Naive thymus-derived CD8-positive, alpha-beta T cell (primary cell): ENCODE measurements at places on chromosomes 1 and 21.

DNA sequence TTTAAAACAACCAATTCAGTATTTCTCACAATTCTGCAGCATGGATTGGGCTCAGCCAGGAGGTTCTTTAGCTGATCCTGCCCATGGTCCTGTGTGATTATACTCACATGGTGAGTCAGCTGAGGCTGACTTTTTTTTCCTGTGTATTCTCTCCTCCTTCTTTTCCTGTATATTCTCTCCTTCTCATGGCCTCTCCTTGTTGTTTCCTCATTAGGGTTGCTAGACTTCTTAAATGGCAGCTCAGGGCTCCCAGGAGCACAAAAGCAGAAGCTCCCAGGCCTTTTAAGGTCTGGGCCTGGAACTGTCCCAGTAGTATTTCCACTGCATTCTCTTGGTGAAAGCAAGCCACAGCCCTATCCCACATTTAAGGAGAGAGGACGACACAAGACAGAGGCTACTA lies 26.8 kb downstream of the VANGL1 start:
- peaks cover 2% of the 10 kb centered on the region for H3K36me3 ChIP-seq
- H3K27me3 ChIP-seq, result no peaks in the 10 kb centered on the region
- no peak overlapping the region for H3K4me3 ChIP-seq
- no peak overlapping the region for H3K27ac ChIP-seq
- no peaks in the 10 kb centered on the region for H3K4me1 ChIP-seq

- no peak for DNase-seq
- no peak overlapping the region for H3K27ac ChIP-seq
- no peaks in the 10 kb centered on the region for H3K36me3 ChIP-seq
- H3K4me3 ChIP-seq, result peak overlapping the region; percentile 16
Measured at GRCh38 chr1:169529068-169529642, 43.4 kb upstream of the SLC19A2 start.

GRCh38 chr1:224542783-224543440 lies 73.2 kb upstream of the CNIH3 start:
- DNase-seq, result no peak
- H3K27me3 ChIP-seq, result peaks cover 16% of the 10 kb centered on the region
- no peak overlapping the region for H3K4me3 ChIP-seq
- H3K36me3 ChIP-seq, result no peaks in the 10 kb centered on the region

- no peak overlapping the region for H3K27ac ChIP-seq
- no peak for DNase-seq
- no peak overlapping the region for H3K4me3 ChIP-seq
- no peaks in the 10 kb centered on the region for H3K27me3 ChIP-seq
Measured at GRCh38 chr1:41768583-41768982, 150.1 kb downstream of the HIVEP3 start.

- no peaks in the 10 kb centered on the region for H3K4me1 ChIP-seq
- no peak overlapping the region for H3K27ac ChIP-seq
- no peaks in the 10 kb centered on the region for H3K27me3 ChIP-seq
- no peak overlapping the region for H3K4me3 ChIP-seq
- no peaks in the 10 kb centered on the region for H3K36me3 ChIP-seq
Measured at GRCh38 chr1:9604836-9605235, 16.1 kb downstream of the TMEM201 start.

- no peak overlapping the region for H3K4me3 ChIP-seq
- H3K27me3 ChIP-seq, result no peaks in the 10 kb centered on the region
- no peak for DNase-seq
Measured at GRCh38 chr21:32426066-32426465, 13.6 kb downstream of the EVA1C start.

- no peaks in the 10 kb centered on the region for H3K4me1 ChIP-seq
- no peak overlapping the region for H3K4me3 ChIP-seq
- no peak for DNase-seq
- H3K36me3 ChIP-seq, result no peaks in the 10 kb centered on the region
Measured at GRCh38 chr1:71231751-71232150, 150.9 kb upstream of the ZRANB2 start.

DNA sequence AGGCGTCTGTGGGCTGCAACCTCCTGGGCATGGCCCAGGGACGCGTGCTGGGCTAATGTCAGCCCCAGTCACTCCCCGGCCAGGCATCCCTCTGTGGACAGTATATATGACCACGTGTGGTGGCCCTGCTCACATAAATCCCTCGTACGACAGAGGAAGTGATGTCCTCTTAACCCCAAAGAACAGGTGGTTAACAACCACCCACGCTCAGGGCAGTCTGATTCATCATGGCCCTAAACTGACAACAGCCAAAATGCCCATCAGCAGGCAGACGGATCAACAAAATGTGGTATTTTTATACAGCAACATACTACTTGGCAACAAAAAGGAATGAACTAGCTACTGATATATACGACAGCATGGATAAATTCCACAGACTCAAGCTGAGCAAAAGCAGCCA lies 51.0 kb downstream of the ECE1 start:
- H3K4me1 ChIP-seq, result no peaks in the 10 kb centered on the region
- no peaks in the 10 kb centered on the region for H3K36me3 ChIP-seq
- no peaks in the 10 kb centered on the region for H3K27me3 ChIP-seq
- DNase-seq, result no peak
- H3K27ac ChIP-seq, result peak overlapping the region; percentile 30

DNA sequence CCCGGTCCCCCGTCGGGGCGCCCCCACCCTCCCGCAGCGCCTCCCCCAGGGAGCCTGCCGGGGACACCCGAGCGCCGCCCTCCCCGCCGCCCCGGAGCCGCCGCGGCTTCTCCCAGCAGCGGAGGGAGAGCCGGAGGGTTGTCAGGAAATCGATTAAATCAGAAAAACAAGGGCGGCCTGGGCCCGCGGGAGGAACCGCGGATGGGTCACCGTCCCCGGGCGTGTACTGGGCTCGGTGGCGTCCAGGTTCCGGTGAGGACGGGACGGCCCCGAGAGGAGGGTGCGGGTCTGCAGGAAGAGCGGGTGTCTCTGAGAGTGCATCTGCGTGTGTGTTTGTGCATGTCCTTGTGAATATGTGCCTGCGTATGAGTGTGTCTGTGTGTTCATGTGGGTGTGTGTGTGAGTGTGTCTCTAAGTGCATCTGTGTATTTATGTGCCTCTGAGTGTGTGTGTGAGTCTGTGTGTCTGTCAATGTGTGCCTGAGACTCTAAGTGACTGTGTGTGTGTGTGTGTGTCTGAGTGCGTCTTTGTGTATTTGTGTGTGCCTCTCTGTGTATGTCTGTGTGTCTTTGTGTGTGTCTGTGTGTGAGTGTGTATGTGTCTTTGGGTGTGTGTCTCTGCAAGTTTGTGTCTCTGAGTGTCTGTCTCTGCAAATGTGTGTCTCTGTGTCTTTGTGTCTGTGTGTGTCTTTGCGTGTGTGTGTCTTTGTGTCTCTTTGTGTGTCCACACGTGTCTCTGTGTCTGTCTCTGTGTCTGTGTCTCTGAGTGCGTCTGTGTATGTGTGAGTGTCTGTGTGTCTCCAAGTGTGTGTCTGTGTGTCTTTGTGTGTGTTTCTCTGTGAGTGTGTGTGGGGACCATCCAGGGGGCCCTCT lies 1.1 kb downstream of the SPSB1 start:
- H3K4me3 ChIP-seq, result no peak overlapping the region
- no peaks in the 10 kb centered on the region for H3K36me3 ChIP-seq
- no peaks in the 10 kb centered on the region for H3K27me3 ChIP-seq
- H3K4me1 ChIP-seq, result peaks cover 11% of the 10 kb centered on the region

- H3K4me3 ChIP-seq, result no peak overlapping the region
- H3K27me3 ChIP-seq, result no peaks in the 10 kb centered on the region
- no peak overlapping the region for H3K27ac ChIP-seq
- H3K36me3 ChIP-seq, result no peaks in the 10 kb centered on the region
- H3K4me1 ChIP-seq, result no peaks in the 10 kb centered on the region
- no peak for DNase-seq
Measured at GRCh38 chr1:93692983-93693591, 11.4 kb upstream of the BCAR3 start.

GRCh38 chr1:31701091-31701736 lies 2.6 kb downstream of the COL16A1 start:
- H3K4me3 ChIP-seq, result no peak overlapping the region
- H3K27me3 ChIP-seq, result peaks cover 27% of the 10 kb centered on the region
- no peak overlapping the region for H3K27ac ChIP-seq
- H3K4me1 ChIP-seq, result peaks cover 43% of the 10 kb centered on the region
- H3K36me3 ChIP-seq, result no peaks in the 10 kb centered on the region

DNA sequence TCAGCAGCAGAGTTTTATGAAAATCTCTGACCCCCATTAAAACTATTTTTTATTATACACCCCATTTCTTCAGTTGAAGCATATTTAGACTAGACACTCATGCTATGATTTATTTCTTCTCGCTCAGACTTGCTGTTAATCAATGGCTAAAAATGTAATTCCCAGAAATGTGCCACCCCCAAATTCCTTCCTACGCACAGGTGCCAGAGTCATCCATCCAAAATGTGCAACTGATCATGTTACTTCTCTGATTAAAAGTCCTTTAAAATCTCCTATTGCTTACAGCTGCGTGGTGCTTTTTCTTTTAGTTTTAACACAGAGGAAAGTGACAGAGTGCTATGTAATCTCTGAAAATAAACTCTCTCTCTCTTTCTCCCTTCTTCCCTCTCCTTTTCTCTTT lies 954.4 kb downstream of the NCAM2 start:
- H3K4me1 ChIP-seq, result no peaks in the 10 kb centered on the region
- H3K27me3 ChIP-seq, result no peaks in the 10 kb centered on the region
- no peak overlapping the region for H3K27ac ChIP-seq
- no peak for DNase-seq

DNA sequence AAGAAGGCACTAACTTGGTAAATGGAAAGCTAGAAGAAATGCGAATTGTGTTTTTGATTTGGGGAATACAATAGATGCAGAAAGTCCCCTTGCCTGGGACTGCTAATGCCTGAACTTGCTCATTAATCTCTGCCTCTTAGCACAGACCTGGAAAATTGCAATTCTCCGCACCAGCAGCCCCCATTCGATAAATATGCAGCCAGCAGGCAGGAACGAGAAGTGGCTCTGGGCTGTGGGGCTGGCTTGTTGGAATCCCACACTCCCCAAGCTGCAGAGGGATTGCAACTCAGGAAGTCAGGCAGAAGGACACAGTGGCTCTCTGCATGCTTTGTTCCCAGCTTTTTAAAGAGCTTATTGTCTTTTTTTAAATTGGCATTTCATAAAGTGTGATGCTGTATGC lies 51.3 kb downstream of the PCP4 start:
- no peak overlapping the region for H3K4me3 ChIP-seq
- H3K27me3 ChIP-seq, result peaks cover 1% of the 10 kb centered on the region
- H3K4me1 ChIP-seq, result no peaks in the 10 kb centered on the region
- H3K36me3 ChIP-seq, result no peaks in the 10 kb centered on the region
- no peak overlapping the region for H3K27ac ChIP-seq

GRCh38 chr21:42330380-42331371 lies 15.5 kb upstream of the TFF3 start:
- no peaks in the 10 kb centered on the region for H3K27me3 ChIP-seq
- H3K36me3 ChIP-seq, result no peaks in the 10 kb centered on the region
- H3K4me1 ChIP-seq, result no peaks in the 10 kb centered on the region
- no peak for DNase-seq
- H3K4me3 ChIP-seq, result no peak overlapping the region

DNA sequence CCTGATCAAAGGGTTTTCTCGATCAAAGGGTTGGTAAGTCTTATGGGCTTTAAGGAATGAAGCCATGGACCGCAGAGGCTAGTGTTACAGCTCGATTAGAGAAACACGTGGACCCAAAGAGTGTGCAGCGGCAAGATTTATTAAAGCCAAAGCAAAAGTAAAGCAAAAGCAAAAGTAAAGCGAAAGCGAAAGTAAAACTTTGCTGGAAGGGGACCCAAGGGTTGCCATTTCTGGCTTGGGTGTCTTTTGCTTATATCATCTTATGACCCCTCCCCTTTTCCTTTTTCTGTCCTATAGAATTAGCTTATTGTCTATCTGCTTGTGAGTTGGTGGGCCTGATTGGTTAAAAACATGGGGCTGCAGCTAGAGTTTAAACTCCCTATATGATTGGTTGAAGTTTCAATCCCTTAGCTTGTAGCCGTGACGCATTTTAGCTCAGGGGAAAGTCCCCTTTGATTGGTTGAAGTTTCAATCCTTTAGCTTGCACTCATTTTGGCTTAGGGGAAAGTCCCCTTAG lies 957.0 kb downstream of the AMY1C start:
- no peak for DNase-seq
- no peaks in the 10 kb centered on the region for H3K36me3 ChIP-seq
- H3K27ac ChIP-seq, result no peak overlapping the region
- H3K4me1 ChIP-seq, result no peaks in the 10 kb centered on the region
- H3K4me3 ChIP-seq, result no peak overlapping the region
- no peaks in the 10 kb centered on the region for H3K27me3 ChIP-seq

DNA sequence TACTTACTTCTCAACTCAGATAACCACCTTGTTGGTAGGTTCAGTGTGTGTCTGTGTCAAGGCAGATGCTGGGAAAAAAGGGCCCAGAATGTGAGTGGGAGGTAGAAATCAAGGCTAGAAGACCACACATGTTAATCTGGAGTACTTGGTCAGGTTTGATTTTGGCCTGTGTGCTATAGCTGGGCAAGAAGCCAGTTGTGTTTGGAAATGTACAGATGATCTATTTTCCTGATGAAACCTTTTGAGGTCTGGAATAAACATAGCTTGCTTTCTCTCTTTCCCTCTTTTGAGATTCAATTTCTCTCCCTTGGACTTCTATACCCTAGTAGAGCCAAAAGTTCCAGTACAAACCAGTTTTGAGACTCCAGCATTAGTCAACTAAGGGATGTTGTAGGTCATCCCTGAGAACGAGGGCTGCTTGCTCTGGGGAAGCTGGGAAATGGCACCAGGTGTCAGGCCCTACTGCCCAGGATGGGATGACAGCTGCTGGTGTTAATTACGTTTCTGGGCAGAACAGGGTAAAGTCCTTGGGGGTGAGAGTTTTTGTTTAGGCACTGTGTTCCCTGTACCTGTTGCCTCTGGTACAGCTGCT lies 15.8 kb downstream of the MAPKAPK2 start:
- no peak overlapping the region for H3K4me3 ChIP-seq
- DNase-seq, result no peak
- H3K36me3 ChIP-seq, result peaks cover 16% of the 10 kb centered on the region
- H3K27me3 ChIP-seq, result no peaks in the 10 kb centered on the region
- peaks cover 93% of the 10 kb centered on the region for H3K4me1 ChIP-seq
- H3K27ac ChIP-seq, result peak overlapping the region; percentile 88

- no peak for DNase-seq
- no peaks in the 10 kb centered on the region for H3K36me3 ChIP-seq
- H3K27me3 ChIP-seq, result peaks cover 5% of the 10 kb centered on the region
- H3K27ac ChIP-seq, result no peak overlapping the region
- peak overlapping the region; percentile 28 for H3K4me3 ChIP-seq
Measured at GRCh38 chr1:21652937-21653743, 16.0 kb downstream of the RAP1GAP start.

GRCh38 chr1:39933956-39934941 lies 20.7 kb upstream of the MFSD2A start:
- no peak overlapping the region for H3K4me3 ChIP-seq
- no peaks in the 10 kb centered on the region for H3K4me1 ChIP-seq
- no peak for DNase-seq
- H3K36me3 ChIP-seq, result no peaks in the 10 kb centered on the region
- H3K27ac ChIP-seq, result no peak overlapping the region
- no peaks in the 10 kb centered on the region for H3K27me3 ChIP-seq
